ENCODE measurements at places on chromosomes 7 and 10. TPM values are rescaled to one million over a fixed set of nuclear protein-coding genes. Genes with fewer than 3 reads are reported as not detected.
A peak's percentile ranks its signal among the peaks of the same experiment; 100 is the strongest.

PDE1C gene
- 2.6 TPM for polyA plus RNA-seq

FAM185A gene
- 7.4 TPM for polyA plus RNA-seq

MINDY4 gene
- polyA plus RNA-seq = 12.3 TPM

PRR15 gene
- polyA plus RNA-seq = 70.8 TPM

DNA sequence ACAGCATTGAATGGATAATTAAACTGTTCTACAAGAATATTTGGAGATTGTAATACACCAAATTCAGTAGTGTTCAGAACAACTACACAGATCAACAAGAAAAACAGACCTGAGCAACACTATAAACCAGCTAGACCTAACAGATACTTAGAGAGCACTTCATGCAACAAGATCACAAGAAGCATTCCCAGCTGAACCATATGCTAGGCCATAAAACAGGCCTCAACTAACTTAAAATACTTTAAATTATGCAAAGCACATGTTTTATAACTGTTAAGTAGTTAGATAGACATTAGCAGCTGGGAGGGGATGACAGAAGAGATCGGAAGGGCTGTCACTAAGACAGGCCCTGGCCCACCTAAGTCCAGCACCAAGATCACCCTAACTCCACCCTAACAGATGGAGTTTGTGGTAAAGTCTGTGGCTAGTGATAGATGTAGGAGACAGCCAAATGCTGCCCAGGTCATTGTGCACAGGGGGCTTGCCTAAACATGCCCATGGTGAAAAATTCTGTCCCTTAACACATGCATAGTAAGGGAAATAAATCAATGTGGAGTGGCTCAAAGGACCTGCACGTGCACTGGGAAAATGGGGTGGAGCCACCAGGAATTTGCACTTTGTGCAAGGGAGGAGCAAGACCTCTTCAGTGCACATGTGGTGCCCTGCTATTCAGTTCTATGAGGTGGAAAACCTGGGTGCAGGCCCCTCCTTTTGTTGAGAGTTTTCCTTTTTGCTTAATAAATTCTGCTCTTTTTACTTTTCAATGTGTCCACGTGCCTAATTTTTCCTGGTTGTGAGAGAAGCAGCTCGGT is 567.8 kb upstream of the NRG3 start:
- H3K36me3 ChIP-seq = no peaks in the 10 kb centered on the region
- H3K27ac ChIP-seq = no peak overlapping the region
- H3K4me1 ChIP-seq = no peaks in the 10 kb centered on the region
- no peak overlapping the region for H3K4me3 ChIP-seq

- no peaks in the 10 kb centered on the region for H3K4me1 ChIP-seq
- H3K27ac ChIP-seq = no peak overlapping the region
- peaks cover 18% of the 10 kb centered on the region for H3K27me3 ChIP-seq
- H3K36me3 ChIP-seq = no peaks in the 10 kb centered on the region
- DNase-seq = peak; percentile 21
- peak overlapping the region; percentile 36 for H3K4me3 ChIP-seq
Measured at GRCh38 chr7:11830582-11831155, 1.3 kb downstream of the THSD7A start.

GRCh38 chr10:94402843-94403379 is 570 bp downstream of the TBC1D12 start:
- DNase-seq = peak; percentile 14
- H3K4me1 ChIP-seq = peaks cover 3% of the 10 kb centered on the region
- H3K36me3 ChIP-seq = no peaks in the 10 kb centered on the region
- H3K4me3 ChIP-seq = peak overlapping the region; percentile 99

DNA sequence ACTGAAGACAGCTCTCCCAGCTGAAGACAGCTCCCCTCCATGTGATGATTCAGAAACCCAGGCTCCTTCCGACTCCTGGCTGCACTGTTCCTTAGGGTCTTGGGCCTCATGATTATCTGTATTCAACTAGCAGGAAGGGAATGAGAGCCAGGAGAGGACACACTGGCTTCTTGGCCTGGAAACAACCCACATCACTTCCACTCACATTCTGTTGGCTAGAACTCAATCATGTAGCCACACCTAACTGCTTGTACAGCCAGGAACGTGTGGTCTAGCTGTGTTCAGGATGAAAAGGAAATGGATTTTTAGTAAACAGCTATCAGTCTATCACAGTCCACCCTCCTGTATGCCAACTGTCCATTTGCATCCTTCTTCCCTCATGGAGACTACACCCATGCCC is 30.5 kb upstream of the XPNPEP1 start:
- no peak overlapping the region for H3K27ac ChIP-seq
- no peaks in the 10 kb centered on the region for H3K36me3 ChIP-seq
- no peaks in the 10 kb centered on the region for H3K4me1 ChIP-seq
- DNase-seq = no peak

GRCh38 chr10:111107023-111107422 is 30.2 kb downstream of the ADRA2A start:
- H3K36me3 ChIP-seq = no peaks in the 10 kb centered on the region
- no peak overlapping the region for H3K27ac ChIP-seq
- H3K4me3 ChIP-seq = no peak overlapping the region
- peaks cover 16% of the 10 kb centered on the region for H3K4me1 ChIP-seq

DNA sequence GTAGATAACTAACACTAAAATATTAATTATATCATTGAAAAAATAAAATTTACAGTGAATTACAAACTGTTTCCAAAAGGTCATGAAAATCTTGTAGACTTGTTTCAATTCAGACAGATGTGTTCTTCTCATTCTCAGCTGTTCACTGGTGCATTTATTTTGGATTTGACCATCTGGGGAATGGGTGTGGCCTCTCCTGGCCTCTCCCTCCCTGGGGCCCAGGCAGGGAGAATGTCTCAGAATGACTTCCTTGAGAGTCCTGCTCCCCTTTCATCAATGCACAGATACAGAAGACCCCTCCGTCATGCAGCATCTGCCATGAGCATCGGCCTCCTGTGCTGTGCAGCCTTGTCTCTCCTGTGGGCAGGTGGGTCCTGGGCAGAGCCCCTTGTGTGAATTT is 192.8 kb upstream of the PRSS58 start:
- no peak overlapping the region for H3K4me3 ChIP-seq
- H3K27me3 ChIP-seq = peaks cover 10% of the 10 kb centered on the region
- H3K27ac ChIP-seq = no peak overlapping the region
- H3K36me3 ChIP-seq = no peaks in the 10 kb centered on the region
- no peaks in the 10 kb centered on the region for H3K4me1 ChIP-seq

- no peaks in the 10 kb centered on the region for H3K4me1 ChIP-seq
- H3K27me3 ChIP-seq = no peaks in the 10 kb centered on the region
- no peaks in the 10 kb centered on the region for H3K36me3 ChIP-seq
- DNase-seq = no peak
Measured at GRCh38 chr7:151393031-151393977, 16.5 kb downstream of the WDR86 start.

DNA sequence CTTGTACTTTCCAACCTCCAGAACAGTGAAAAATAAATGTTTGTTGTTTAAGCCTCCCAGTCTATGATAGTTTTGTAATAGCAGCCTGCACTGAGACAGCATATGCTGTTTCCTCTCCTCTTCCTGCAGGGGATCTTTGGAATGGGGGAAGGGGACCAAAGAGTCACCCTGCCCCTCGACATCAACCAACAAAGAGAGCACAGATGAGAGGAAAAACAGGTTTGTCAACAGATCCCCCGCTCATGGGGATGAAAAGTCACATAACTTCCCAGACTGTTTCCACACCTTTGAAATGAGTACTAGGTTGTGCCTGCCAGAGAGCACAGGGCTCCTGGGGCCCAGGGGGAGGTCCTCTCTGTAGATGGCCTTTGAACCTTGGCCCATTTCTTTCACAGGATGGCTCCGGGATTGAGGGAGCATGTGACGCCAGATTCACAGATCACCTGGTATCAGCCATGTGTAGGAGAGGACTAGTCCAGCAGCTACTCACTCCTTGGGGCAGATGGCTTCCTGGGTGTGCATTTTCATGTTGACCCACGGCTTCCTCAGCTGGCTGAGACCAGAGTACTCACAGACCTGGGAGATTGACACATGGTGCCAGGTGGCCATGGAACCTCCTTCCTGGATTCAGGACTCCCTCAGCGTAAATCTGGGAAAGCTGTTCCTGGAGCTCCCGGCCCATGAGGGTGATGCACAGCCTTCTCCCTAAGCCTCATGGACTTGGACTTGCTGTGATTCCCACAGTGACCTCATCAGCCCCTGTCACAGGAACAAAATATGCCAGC is 125.6 kb downstream of the CXCL12 start:
- no peak overlapping the region for H3K4me3 ChIP-seq
- peaks cover 18% of the 10 kb centered on the region for H3K4me1 ChIP-seq

DNA sequence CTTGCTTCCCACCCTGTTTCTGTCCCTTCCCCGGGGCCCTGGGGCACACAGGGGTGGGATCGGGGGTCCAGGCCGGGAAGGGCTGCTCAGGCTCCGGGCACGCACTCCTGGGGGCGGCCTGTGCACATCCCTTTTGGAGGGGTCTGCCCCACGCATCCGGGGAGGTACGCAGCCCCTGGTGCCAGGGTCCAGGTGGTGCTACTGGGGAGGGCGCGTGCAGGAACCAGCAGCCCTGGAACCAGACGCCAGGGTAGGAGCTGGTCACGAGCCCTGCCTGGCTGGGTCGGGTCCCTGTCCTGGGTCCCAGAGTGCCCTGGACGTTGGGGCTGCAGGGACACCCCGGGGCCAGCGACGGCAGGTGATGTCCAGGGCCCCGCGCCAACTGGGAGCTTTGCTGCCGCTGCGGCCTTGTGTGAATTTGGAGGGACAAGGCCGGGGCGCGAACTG is 53.4 kb downstream of the GLRX3 start:
- H3K4me1 ChIP-seq = no peaks in the 10 kb centered on the region
- H3K27me3 ChIP-seq = peaks cover 5% of the 10 kb centered on the region
- no peak overlapping the region for H3K27ac ChIP-seq
- peaks cover 21% of the 10 kb centered on the region for H3K36me3 ChIP-seq
- H3K4me3 ChIP-seq = no peak overlapping the region

DNA sequence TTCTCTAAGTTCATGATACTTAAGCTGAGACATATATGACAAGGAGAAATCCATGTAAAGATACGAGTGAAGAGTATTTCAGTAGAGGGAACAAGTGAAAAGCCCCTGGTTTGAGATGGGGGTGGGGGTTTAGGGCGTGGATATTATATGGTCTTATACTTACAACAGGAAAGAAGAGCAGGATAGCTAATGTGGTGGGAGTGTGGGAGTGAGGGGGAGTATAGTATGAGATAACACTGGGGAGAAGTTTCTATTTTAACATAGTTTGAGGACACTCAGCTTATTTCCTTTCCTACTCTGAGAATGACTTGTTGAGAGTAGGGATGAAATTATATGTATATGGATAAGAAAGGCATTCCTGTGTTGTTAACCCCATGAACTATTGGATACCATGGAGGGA is 36.5 kb downstream of the MCU start:
- peaks cover 5% of the 10 kb centered on the region for H3K4me1 ChIP-seq
- peak overlapping the region; percentile 82 for H3K27ac ChIP-seq
- H3K27me3 ChIP-seq = no peaks in the 10 kb centered on the region
- DNase-seq = no peak
- no peak overlapping the region for H3K4me3 ChIP-seq

DNA sequence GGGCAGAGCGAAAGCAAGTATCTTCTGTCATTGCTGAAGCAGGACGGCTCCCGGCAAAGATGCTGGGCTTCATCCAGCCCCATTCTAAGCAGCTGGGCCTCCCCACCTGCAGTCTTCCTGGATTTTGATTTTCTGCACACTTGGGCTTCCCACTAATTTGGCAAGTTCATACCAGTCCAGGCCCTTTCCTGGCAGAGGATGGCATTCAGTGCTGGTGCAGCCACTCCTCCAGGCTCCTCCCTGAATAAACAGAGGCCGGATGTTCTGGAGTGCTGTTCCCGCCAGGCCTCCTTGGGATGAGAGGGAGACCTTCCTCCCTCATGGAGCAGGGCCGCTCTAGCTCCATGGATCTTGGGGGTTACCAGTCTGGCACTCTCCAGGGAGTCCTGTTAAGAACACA is 3.4 kb downstream of the BAG3 start:
- H3K27ac ChIP-seq = no peak overlapping the region
- H3K4me1 ChIP-seq = no peaks in the 10 kb centered on the region
- no peak overlapping the region for H3K4me3 ChIP-seq
- H3K36me3 ChIP-seq = peaks cover 3% of the 10 kb centered on the region
- no peaks in the 10 kb centered on the region for H3K27me3 ChIP-seq

DNA sequence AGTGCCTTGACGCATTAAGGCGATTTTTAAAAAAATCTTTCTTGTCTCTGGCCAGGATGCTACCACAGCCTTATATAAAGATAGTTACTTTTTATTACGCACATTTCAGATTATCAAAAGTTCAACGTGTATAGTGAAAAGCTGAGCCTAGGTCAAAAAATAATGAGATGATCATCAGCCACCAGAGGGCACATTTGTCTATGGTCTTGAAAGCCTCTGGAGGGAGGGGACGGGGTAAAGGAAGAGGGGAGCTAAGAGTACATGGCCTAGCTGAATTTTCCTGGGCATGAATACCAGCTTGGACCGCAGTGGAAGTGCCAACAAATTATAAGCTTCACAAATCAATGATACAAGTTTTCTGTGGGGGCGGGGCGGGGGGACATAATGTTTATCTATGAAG is 285.9 kb upstream of the SMIM30 start:
- no peak overlapping the region for H3K4me3 ChIP-seq
- H3K4me1 ChIP-seq = no peaks in the 10 kb centered on the region
- no peak for DNase-seq
- H3K36me3 ChIP-seq = no peaks in the 10 kb centered on the region
- H3K27ac ChIP-seq = no peak overlapping the region
- H3K27me3 ChIP-seq = no peaks in the 10 kb centered on the region

- no peak for DNase-seq
- H3K4me1 ChIP-seq = no peaks in the 10 kb centered on the region
- no peaks in the 10 kb centered on the region for H3K36me3 ChIP-seq
- peaks cover 2% of the 10 kb centered on the region for H3K27me3 ChIP-seq
- H3K4me3 ChIP-seq = no peak overlapping the region
Measured at GRCh38 chr7:25718596-25718995, 433.4 kb upstream of the NFE2L3 start.

- no peaks in the 10 kb centered on the region for H3K27me3 ChIP-seq
- peaks cover 9% of the 10 kb centered on the region for H3K36me3 ChIP-seq
- H3K4me3 ChIP-seq = no peak overlapping the region
- DNase-seq = no peak
- H3K4me1 ChIP-seq = no peaks in the 10 kb centered on the region
Measured at GRCh38 chr7:75928568-75928914, 13.6 kb downstream of the POR start.

DNA sequence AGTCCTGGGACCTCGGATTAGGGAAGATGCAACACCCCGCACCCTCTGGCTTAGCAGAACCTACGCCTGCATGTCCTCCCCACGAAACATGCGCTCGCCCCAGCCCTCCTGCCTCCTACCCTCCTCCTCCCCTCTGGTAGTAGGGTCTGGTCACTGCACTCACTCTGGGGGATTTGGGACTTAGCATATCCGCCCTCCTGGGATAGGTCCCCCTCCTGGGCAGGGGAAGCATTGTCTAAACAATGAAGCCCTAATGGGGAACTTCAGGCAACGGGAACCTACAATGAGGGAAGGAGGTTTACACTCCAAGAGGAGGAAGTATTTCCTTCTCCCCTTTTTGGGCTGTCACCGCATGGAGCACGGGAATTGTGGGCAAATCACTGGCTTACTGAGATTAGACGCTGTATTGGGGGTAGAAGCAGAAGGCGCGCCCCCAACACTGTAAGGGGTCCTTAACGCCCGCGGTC is 892 bp downstream of the CRHR2 start:
- H3K36me3 ChIP-seq = no peaks in the 10 kb centered on the region
- no peaks in the 10 kb centered on the region for H3K4me1 ChIP-seq
- peaks cover 75% of the 10 kb centered on the region for H3K27me3 ChIP-seq
- no peak for DNase-seq
